Posterior vena cava (tissue), 2 donors: ENCODE measurements at places on chromosomes 3 and 15. TPM values are rescaled to one million over a fixed set of nuclear protein-coding genes. Genes with fewer than 3 reads are reported as not detected.

- no peak for DNase-seq
Measured at GRCh38 chr3:104956620-104957345, 409.9 kb upstream of the ALCAM start.

Gene CPN2
- total RNA-seq = 0.14 TPM

- DNase-seq = no peak
Measured at GRCh38 chr3:129947538-129948240, 26.8 kb upstream of the TRH start.

Gene ELL3
- 2.2 TPM for total RNA-seq

DNA sequence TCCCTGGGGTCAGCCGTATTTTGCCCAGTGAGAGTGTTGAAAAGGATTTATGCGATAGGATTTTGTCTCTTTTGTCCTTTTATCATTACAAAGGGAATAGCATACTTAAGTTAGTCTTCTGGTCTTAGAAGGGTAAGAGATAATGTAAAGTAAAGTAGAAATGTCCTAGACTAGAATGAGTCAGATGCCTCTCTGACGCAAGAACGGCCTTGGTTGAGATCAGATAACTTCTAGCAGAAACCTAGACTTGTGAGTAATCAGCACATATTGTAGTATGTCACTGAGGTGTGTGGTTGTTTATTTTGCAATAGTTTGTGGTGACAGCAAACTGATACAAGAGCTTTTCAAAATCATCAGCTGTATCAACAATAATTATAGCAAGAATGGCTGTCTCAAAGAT is 866.1 kb downstream of the NSUN3 start:
- DNase-seq = no peak

- DNase-seq = no peak
Measured at GRCh38 chr3:62241279-62241678, 132.1 kb downstream of the FEZF2 start.

- no peak for DNase-seq
Measured at GRCh38 chr3:111581403-111582119, 13.6 kb downstream of the ZBED2 start.

Gene COPS2
- total RNA-seq = 80.8 TPM

Gene PLSCR5
- total RNA-seq = not detected

- no peak for DNase-seq
Measured at GRCh38 chr3:107892955-107893624, 197.7 kb downstream of the CD47 start.

DNA sequence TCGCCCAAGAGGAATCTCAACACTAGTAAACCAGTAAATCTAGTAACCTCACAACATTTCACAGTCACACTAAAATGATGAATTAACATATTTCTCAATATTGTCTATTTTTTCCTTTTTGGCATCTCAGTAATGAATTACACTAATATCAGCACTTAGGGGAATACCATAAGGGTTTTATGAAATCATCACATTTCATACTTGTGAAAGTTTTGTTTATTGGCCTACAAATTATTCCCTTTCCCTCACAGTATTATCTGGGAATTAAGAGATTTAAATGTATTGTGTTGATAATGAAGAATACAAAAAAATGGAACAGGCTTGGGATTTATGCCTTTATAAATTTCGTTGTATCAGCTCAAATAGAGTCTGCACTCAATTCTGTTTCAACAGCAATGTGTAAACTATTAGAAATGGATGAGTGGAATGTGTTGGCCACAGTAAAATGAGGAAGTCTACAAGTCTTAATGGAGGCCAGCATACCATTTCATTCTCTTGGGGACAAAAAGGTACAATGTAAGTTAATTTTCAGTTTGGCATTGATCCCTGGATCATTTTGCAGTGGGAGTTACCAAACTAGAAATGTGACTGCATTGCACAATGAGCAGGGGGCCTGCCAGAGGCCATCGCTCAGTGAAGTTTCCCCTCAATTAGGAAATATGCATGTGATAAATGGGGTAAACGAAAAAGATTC is 195.4 kb downstream of the FMN1 start:
- DNase-seq = peak; percentile 87

- DNase-seq = no peak
Measured at GRCh38 chr15:74275957-74276356, 39.8 kb downstream of the CCDC33 start.

- no peak for DNase-seq
Measured at GRCh38 chr3:71655061-71655460, 70.1 kb downstream of the EIF4E3 start.

DNA sequence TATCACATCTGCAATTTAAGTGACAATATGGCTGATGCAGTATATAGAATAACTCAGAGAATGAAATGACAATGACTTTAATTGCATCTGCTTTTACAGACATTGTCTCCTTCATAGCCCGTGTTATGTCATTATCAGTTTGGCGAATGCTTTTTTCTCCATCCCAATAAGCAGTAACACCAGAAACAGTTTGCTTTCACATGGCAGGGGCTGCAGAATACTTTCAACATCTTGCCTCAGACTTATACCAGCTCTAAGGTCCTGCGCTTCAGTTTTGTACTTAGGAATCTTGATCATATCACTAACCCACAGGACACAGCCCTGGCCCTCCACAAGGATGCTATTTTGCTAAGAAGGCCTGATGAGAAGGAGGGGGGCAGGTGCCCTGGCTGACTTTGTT is 49.9 kb upstream of the SPESP1 start:
- no peak for DNase-seq

DNA sequence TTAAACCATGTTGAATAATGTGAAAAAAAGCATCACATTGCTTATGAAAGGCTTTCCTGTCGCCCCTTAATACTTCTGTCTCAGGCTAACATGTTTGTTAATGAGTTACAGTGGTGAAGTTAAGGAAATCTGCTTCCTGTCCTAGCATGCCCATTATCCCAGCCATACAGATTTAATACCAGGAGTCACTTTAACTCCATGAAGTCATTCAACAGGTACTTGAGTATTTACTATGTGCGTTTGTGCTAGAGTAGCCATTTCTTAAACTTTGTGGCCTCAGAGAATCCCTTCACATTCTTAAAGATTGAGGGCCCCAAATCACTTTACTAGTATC is 10.1 kb upstream of the SETD5 start:
- DNase-seq = no peak

Gene CFAP100
- total RNA-seq = not detected

GRCh38 chr3:10692039-10692622 is 123.9 kb upstream of the SLC6A11 start:
- DNase-seq = no peak

GRCh38 chr15:23642413-23643044 is 5.1 kb downstream of the MAGEL2 start:
- peak; percentile 79 for DNase-seq

- no peak for DNase-seq
Measured at GRCh38 chr15:36590838-36591237, 11.4 kb downstream of the CDIN1 start.

Gene GOLGA6A
- 0.24 TPM for total RNA-seq

DNA sequence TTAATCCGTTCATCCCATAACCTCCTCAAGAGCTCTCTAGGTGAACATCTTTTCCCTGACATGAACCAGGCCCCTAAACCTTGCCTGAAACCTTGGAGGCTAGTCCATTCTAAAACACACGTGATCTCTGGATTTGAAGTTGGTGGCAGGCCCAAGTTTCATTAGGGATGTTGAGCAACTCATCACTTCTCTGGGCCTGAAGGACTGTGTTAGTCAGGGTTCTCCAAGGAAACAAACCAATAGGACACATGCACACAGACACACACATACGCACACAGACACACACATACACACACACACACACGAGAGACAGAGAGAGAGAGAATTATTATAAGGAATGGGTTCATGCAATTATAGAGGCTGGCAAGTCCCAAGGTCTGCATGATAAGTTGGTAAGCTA is 31.9 kb downstream of the ACAN start:
- DNase-seq = no peak

Gene AQP9
- 4.0 TPM for total RNA-seq

Gene KNG1
- 0.14 TPM for total RNA-seq

DNA sequence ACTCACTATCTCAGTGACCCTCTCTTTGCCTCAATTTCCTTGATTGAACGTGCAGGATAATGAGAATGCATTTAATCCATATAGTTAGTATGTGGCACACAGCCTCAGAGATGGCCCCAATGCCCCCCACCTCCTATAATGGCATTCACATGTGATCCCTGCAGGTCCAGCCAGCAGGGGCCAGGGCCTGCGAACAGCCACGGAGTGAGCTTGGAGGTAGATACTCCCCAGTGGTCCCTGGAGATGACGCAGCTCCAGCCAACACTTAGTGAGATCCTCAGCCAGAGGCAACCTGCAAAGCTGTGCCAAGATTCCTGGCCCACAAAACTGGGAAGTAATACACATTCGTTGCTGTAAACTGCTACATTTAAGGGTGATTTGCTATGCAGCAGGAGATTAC is 184.9 kb upstream of the NSMCE3 start:
- no peak for DNase-seq

GRCh38 chr15:65275104-65275727 is 11.5 kb downstream of the PARP16 start:
- DNase-seq = no peak

GRCh38 chr3:115415246-115415996 is 207.9 kb upstream of the GAP43 start:
- no peak for DNase-seq

GRCh38 chr15:85979929-85980328 is 99.7 kb upstream of the AGBL1 start:
- no peak for DNase-seq

Gene NBEAL2
- total RNA-seq = 26.0 TPM

- DNase-seq = no peak
Measured at GRCh38 chr3:50405249-50405648, 45.9 kb upstream of the TMEM115 start.

Gene HIGD2B
- total RNA-seq = not detected

DNA sequence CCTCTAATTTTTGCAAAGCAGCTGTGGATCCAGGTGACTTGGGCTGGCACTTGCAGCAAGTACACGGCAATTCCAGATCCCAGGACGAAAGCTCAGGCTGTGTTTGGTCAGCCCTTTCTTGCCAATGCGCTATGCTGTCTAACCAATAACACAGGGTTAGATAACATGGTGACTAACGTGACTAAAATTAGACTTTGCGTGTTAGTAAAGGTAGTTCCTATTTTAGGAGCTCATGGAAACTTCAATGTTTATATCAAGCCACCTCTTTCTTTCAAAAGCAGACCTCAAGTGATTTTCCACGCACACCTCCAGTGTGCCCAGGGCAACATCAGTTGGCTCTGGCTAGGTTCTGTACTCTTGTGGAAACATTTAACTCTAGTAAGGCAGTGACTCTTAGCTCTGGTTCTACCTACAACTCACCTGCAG is 32.5 kb downstream of the CDCP1 start:
- DNase-seq = no peak

Gene PTH1R
- total RNA-seq = 5.8 TPM

- no peak for DNase-seq
Measured at GRCh38 chr15:88574655-88575054, 28.2 kb upstream of the DET1 start.

Gene TMEM266
- 0.28 TPM for total RNA-seq

GRCh38 chr3:43104660-43105595 is 951 bp downstream of the POMGNT2 start:
- no peak for DNase-seq

Gene KBTBD12
- 2.1 TPM for total RNA-seq

Gene UBA5
- 31.6 TPM for total RNA-seq

GRCh38 chr15:85762756-85763127 is 32.0 kb downstream of the KLHL25 start:
- DNase-seq = peak; percentile 83

DNA sequence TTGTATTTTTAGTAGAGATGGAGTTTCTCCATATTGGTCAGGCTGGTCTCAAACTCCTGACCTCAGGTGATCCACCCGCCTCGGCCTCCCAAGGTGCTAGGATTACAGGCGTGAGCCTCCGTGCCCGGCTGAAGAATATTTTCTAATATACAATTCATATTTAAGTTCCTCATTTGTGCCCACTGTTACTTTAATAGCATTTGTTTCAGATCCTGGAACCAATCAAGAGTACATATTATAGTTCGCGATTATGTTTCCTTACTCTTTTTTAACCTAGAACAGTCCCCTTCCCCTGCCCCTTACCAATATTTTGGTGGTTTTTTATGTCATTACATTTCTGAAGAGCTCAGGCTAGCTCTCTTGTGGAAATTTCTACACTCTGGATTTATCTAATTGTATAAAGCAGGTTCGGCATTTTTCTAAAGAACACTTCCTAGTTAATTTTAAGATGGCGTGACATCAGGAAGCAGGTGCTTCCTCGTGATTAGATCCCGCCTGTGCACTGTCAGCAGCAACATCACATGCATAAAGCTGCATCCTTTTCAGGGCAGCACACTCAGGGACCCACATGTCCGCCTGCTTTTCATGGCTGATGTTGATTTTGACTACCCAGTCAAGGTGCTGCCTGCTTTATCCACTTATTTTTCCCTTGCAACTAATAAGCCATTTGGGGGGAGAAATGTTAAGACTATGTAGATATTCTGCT is 88.7 kb upstream of the EPHB3 start:
- DNase-seq = no peak

Gene FANCD2OS
- total RNA-seq = not detected

Gene SAMD7
- total RNA-seq = not detected

Gene EPHA3
- total RNA-seq = 15.5 TPM

DNA sequence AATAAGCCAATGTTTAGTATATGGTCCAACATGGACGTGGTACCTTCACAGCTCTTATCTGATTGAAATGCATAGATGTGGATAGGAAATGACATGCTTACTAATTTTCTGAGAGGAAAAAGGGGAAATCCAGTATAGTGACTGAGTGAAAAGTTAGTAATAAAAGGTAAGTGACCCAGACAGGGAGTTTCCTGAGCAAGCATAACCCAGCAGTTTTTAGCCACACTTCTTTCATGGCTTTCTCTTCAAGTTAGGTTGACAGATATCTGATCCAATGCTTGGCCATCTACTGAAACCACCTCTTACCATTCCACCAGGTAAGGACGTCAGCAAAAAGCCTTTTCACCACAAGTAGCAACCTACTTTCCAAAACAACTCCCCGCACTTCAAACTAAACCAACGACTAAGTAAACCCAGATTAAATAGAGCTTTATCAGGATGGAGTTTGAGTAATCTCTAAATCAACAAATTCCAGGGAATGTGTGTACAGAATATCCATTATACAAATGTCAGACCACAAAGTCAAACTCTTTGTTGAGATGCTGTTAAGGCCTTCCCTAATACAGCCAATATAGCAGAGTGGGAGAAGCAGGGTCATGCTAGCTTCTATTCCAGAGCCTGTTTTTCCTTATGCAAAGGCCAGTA is 329.7 kb downstream of the RORA start:
- no peak for DNase-seq

GRCh38 chr3:116260491-116260890 is 184.8 kb downstream of the LSAMP start:
- DNase-seq = no peak

DNA sequence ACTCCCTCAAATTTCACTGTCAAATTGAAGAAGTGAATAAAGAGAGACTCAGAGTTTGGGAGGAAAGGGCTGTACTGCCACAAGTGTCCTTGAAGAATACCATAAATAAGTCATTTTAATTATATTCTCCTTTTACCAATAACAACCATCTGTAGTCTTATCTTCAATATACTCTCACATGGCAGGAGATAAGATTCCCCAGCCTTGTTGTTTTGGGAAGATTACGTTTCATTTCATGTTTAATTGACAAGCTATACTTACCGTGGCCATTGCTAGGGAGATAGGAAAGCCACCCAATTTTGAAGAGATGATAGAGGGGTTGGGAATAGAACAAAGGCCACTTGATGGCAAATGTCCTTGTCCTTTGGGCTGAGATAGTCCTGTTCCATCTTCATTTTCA is 2.3 kb downstream of the MINDY4B start:
- no peak for DNase-seq

GRCh38 chr3:190616637-190617036 is 102.8 kb downstream of the IL1RAP start:
- DNase-seq = no peak
